ENCODE measurements at places on chromosomes 11 and 22.

DNA sequence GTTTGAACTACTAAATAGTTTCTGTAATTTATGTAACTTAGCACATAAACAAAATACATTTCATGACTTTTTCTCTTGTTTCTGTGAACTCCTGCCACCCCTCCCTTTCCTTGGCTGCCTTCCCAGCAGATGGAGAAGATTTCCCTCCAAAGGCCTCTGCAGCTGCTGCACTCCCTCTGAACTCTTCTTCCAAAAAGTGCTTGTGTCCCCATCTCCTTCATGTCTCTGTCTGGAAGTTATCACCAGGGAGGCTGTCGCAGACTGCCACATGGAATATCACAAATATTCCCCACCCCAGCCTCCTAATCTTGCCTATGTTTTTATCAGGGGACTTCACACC, 1068.3 kb downstream of the OPCML start:
- DNase-seq: no peak

DNA sequence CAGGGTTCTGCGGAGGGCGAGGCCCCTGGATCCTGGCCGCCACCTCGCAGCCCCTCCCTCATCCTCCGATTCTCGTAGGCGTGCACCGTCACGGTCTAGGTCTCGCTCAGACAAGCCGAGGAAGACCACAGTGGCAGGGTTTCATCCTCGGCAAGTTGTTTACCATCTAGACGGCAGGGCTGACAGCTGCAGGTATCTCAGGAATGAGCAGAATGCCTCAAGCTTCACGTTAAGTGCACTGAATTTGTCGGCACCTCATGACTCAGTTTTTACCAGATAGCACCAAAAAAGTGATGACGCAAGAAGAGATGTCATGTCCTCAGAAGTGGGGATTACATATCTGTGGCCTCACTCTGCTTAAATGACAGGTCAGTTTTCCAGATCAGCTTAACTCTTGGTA, 35.1 kb downstream of the WT1 start:
- DNase-seq: no peak

GRCh38 chr11:2826679-2827056, 58.9 kb downstream of the CDKN1C start:
- DNase-seq: no peak

- no peak for DNase-seq
These were observed 8.6 kb upstream of the JAML start for GRCh38 chr11:118233377-118233776.

DNA sequence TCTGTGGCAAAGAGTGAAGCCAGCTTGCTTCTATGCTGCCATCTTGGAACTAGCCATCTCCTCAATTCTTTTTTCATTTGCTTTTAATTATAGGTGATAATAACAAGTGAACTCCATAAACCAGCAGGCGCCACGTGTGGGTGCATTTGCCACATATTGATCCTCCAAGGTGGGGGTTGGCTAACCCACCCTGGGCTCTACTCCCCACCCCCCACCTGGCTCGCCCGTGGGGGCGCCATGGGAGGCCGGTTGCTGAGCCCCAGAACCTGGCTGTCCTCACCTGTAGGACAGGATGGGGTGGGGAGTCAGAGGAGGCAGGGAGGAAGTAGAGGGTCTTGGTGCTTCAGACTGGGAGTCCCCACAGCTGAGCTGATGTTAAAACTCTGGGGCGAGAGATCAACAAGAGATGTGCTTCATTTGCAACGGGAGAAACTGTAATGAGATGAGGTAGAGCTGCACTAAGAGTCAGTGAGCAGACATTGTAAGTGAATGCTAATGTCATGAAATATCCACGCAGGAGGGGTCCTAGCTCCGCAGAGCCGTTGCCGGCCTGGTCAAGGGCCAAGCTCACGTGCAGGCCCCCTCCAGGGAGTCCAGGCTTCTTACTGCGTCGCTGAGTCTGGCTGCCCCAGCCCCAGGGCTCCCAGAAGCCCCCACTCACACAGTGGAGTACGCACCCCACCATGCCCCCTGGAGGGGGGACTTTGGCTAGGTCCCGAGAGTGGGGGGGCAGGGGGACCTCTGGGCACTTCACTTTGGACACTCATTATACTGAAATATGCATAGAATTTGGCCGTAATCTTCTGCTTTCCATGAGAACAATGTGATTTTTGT, 59.4 kb downstream of the BRD1 start:
- no peak for DNase-seq

DNA sequence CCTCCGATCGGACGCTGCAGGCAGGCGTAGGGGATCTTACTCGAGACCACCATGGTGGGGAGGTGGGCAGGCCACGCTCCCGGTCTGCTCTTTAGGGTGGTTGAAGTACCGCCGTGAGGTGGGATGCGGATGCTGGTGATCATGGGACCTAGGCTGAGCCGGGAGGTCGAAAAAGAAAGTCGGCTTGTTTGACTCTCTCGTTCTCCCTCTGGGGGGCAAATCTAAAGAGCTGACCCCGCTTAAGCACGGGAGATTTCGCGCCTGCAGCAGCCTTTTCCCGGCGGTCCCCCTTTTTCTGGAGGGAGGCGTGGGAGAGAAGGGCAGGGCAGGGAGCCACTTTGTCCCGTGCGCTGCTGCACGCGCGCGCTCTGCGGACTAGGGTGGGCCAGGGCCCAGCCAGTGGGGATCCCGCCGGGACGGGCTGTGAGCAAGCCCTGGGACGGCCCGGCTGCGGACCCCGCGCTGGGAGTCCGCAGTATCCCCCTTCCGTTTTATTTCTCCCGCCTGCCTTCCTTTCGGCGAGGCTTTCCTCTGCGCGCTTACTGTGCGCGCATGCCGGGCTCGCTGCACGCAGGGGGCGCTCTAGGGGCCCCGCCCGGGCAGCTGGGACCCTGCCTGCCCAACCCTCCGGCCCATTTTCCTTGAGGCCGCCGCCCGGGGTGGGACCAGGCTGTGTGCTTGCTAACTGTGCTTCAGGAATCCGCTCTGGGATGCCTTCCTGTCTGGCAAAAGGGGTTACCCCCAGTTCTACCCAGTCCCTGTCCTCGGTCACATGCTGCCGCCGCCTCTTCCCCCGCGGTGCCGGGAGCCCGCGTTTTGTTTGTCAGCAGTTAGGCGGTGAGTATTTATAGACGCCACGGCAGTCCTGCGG, 81.0 kb downstream of the PRR5L start:
- DNase-seq: peak; percentile 35

DNA sequence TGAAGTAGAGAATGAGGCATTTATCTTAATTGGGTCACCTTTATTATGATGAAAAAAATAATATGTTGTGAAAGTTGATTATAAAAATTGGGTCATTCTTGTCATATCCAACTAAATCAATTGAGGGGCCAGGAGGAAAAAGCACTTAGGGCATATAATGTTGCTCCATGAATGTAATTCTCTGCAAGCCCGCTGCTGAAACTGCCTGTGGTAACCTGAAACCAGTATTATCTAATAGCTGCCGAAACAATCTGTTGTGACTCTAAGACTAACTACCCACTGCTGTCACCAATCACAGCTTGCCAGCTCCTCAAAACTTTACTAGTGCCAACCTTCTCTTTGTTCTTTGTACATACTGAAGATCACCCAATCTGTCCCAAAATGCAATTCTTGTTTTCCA, 115.8 kb downstream of the ATG16L2 start:
- no peak for DNase-seq

DNA sequence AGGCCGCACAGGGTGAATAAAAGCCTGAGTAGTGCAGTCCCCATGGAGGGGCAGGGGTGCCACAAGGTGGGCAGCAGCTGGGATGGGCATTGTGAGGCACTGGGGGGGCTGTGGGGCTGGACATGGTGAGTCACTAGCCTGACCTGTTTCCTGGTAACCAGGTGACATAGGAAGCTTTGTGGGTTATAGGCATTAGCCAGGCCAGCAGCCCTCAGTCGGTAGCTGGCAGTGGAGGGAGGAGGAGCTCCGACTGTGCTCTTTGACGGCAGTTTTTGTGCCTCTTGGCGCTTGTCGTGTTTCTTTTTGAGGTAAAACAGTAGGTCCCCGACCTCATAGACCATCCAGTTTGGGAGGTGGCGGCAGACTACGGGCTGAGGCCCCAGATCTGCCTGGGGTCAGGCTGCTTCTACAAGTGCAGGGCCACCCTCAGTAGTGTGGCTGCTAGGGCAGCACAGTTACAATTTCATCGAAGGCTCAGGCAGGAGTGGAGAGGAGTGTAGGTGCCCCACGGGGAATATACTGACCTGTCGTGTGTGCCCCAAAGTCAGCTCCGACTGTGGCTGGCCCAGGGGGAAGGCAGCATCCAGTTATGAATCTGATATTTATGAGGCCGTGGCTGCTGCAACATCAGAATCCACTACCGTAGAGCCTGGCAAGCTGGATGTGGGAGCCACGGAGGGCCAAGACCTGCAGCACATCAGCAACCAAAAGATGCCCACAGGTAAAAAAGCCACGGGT, 107.7 kb downstream of the CRYBB2 start:
- DNase-seq: no peak

DNA sequence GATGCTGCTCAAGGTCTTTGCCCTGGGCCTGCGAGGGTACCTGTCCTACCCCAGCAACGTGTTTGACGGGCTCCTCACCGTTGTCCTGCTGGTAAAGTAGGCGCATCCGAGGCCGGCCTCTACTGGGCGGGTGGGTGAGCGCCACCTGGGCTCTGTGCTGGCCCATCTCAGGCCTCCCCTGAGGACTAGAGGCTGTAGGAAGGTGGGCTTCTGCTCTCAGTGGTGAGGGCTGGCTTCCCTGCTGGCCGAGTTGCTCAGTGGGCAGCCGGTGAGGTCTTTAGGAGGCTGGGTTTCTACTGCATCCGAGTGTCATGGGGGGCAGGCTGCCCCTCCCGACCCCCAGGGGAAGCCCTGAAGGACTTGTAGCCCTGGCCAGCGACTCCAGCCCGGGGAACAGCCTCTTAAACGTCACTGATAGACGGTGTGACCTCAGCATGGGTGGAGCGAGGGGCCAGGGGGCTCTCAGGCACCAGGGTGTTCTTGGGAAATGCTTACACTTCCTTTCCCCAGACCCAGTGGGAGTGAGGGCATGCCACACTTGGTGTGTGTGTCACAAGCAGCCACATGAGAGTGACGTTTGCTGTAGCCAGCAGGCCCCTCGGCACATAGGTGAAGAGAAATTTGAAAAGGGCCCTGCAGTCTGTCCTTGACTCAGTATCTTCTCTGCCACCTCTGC, 30.3 kb downstream of the TPCN2 start:
- no peak for DNase-seq

DNA sequence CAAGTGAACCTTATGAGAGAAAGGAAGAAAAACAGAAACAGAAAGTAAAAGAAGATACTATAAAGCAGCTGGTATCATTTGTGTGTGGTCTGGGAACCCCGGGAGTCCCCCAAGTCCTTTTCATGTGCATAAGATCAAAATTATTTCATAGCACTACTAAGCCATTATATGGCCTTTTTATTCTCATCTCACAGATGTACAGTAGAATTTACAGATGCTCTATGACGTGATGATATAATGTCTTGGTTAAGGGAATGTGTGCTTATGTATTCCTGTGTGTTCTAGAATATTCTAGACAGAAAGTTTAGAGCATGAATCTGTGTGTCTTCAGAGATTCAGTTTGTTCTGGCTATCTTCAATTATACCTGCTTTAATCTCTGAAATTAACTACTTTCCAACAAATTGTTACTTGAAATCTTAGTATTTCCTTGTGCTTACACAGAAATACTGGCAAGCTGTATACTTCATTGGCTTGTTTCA, 8.6 kb upstream of the TPP1 start:
- no peak for DNase-seq

GRCh38 chr11:102111011-102111786, 952 bp downstream of the YAP1 start:
- no peak for DNase-seq
